ENCODE measurements at places on chromosomes 7 and 10.

DNA sequence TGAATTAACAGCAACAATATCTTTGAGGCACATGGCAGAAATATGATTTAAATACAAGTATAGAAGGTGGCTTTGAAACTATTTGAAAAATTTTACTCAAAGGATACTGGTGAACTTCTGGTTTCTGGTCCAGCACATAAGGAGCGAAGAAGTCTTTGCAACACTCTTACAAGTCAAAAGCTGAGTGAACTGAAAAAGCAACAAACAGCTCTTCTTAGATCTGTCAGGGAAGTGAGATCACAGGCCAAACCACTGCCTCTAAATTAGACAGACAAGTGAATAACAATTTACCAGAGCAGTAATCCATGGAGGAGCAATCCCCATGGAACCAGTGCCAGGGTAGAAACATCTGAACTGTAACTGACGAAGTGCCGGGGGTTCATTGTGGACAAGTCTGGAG, 9.6 kb upstream of the VWC2 start:
- DNase-seq, result no peak

DNA sequence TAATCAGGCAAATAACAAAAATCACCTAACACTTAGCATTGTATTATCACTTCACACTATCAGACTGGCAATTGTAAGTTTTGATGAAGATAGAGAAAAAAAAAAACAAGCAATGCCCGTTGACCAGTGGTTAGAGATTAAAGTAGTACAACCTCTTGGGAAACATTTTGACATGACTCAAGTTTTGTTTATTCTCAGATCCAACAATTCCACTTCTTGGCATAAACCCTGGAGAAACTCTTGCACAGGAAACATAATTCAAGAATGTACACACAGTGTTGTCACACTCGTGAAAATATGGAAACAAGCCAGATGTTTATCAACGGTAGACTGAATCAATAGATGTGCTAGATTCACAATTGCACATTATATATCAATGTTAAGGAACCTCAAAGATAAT, 37.2 kb downstream of the FRMD4A start:
- DNase-seq, result no peak

GRCh38 chr7:50867034-50867356, 84.3 kb upstream of the GRB10 start:
- no peak for DNase-seq

DNA sequence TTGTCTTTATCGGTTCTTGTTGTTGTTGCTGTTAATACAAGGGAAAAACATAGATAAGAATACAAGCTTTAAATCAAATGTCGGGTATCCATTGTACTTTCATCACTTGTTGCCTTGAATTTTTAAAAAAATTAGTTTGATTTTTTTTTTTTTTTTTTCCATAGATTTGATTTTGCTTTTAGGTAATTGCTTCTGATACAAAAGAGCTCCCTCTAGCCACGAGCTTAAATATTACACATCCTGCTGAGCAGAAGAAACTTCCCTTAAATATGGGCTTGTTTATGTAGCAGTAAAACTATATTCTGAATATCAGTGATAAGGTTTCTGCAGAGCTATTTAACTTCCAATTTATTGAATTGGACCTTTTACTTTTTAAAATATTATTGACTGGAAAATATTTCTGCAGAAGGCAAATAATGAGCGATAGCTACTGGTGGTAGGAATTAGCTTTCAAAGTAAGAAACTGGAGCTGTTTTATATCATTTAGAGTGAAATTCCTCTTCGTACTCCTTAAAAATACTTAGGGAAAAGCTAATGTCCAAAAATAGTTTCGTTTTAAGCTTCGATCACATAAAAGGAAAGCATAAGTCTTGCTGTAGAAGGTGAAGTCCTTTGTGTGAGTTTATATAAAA, 216.9 kb downstream of the POLR1F start:
- DNase-seq, result no peak

DNA sequence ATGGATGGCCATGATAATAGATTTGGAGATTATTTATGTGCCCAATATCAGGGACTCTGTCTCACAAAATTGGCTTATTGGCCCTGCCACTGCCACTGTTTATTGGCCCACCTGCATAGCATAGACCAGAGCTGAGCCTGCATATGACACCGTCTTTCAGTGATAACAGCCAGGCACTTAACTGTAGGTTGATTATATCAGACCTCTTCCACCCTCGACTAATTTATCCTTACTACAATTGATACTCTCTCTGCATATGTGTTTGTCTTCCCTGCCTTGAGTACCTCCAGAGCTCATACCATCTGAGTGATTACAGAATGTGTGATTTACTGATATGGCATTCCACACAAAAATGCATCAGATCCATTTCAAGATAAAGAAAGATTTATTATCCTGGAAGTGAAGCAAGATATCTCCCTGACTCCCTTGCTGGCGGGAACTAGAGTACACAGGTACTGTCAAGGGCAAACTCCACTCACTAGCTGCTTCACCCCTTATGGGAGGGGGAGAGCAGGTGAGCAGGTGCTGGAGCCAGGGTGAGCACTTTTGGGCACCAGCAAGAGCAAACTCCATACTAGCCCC, 13.1 kb upstream of the SAMD9L start:
- DNase-seq, result no peak

DNA sequence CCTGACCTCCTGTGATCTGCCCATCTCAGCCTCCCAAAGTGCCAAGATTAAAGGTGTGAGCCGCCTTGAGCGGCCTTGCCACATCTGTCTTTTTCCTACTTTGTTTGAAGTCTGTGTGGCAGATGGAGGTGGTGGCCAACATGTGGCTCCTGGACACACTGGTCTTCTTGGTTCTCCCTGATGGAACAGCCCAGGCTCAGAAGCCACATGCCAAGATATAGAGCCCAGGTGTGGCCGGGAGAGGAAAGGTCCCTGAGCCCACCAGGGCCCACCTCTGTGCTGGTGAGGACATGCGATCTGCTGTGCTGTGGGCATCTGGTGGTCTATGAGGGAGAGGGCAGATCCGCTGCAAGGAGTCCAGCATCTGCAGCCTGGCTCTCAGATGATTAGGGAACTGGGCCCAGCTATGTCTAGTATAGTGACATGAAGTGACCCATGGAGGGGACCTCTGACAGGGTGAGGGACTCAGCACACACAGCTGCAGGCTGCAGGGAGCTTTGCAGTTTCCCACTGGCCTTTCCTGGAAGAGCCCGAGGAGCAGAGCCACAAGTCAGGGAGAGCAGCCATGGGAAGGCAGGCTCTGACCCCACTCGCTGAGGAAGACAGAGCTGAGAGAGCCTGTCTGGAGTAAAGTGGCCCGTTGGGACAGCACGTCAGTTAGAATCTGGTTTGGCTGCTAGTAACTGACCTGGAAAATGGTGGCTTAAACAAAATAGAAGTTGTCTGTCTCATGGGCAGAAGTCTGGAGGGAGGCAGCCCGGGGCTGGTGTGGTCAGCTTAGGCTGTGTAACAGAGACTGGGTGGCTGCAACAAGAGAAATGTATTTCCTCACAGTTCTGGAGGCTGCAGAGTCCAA, 25.9 kb downstream of the ADCY1 start:
- no peak for DNase-seq

GRCh38 chr7:42931447-42931833, 534 bp downstream of the PSMA2 start:
- no peak for DNase-seq

GRCh38 chr7:32761451-32762205, 129.9 kb downstream of the KBTBD2 start:
- DNase-seq, result no peak

DNA sequence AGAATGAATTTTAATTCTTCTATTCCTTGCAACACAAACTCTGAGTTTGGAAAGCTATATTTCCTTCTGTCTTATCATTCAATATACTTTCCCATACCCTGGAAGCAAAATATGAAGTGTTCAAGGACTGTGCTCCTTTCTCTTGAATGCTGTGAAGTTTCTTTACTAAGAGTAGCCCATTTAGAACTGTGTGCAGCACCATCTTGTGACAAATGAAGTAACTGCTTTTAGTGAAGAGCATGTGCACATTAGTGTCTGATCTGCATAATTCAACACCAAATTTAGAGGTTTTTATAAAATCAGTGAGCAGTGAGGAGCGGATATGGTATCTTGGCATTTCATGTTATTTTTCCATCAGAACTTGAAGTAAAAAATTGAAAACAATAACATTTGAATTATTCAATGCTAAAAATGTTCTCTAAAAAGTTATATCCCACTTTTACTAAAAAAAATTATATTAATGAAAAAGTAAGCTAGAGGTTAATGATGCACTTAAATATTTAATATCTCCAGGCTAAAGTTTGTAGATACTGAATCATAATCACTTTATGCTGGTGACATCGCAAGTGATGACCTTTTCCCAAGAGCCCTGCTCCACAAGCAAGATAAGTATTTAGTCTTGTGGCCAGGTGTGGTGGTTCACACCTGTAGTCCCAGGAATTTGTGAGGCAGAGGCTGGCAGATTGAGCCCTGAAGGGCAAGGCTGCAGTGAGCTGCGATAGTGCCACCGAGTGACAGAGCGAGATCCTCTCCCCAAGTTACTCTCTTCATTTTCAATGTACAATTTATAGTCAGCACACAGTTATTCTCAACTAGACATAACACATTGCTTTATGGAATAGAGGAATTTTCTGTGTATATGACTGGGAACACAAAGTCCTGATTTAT, 108.8 kb upstream of the PCLO start:
- no peak for DNase-seq

All from stimulated activated CD8-positive, alpha-beta memory T cell treated with anti-CD3 and anti-CD28 coated beads, Interleukin-15, amount 100 ng/mL, for 24 hours (primary cell).